ENCODE measurements at places on chromosomes 5 and 9.

DNA sequence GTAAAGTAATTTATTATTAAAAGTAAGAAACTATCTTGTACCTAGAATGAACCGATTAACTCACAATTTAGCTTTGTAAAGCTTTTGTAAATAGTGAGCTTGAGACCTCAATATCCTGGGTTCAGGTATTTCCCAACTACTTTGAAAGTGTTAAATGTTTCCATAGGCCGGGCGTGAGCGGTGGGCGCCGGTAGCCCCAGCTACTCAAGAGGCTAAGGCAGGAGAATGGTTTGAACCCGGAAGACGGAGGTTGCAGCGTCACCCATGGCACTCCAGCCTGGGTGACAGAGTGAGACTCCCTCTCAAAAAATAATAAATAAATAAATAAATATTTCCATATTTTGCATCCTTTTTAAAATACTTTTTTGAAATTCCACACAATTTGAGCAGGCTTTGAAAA, 1.5 kb upstream of the ANKH start:
- no peak for DNase-seq

DNA sequence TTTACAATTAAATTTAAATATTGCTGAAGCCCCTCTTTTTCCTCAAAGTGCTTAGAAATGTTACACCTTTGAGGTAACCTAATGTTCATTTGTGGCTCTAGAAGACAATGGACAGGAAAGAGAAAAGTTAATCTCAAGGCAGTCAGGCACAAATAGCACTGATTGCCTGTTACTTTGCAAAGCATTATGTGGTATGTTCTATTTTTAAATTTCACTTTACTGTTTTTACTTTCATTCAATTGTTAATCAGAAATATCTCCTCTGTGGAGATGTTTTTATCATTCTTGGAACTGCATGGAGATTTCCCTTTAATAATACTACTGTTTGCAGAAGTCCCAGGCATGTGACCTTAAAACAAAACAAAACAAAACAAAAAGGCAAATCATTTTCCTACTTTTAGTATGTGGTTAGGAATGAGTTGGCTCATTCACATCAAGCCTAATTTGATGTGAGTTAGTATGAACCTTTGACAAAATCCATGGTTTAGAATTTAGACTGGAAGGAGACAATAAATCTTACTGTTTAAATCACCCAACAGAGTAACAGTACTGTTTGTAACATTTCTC, 67.5 kb downstream of the CWC27 start:
- DNase-seq: no peak

DNA sequence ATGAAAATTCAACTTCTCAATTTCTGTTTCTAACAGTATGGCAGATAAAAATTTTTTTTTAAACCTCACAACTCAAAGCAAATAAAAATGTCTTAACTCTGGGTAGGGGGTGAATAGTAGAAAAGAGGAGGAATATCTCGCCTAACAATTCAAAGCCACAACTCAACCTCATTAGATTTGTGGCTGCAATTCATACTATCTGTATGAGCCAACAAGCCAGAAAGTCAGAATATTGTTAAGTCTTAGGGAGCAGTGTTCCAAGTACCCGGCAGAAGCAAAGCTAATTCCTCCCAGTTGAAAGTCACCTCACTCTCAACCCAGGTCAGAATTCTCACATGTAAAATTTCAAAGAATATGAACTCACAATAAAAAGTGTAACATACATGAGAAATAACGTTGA, 15.0 kb downstream of the PJA2 start:
- no peak for DNase-seq

DNA sequence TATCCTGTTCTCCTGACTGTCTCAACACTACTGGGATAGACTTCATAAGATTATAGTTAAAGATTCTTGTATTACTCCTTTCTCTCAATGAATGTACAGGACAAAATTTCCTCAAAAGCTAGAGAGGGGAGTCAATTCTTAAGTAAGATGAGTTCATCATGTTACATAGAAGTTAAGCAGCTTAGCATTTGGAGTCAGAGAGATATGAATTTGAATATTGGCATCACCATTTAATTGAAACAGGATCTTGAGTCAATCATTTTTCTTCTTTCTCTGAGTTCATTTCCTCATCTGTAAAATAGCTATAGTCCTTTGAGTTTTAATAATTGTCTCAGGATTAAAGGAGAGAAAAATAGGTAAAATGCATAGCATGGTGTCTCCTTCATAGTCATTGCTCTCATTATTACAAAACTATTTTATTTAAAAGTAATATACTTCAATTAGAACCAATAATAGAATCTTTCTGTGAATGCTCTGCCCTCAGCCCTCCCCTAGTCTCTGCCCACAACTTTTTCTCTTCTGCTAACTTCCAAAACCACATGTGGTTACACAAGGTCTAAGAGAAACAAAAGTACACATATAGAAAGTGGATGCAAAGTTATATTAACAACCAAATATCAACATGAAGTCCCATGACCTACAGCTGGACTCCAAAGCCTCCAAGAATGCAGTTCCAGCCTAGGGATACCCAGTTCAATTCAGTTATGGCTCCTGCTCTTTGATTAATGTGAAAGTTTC, 265.6 kb downstream of the TLE1 start:
- no peak for DNase-seq

DNA sequence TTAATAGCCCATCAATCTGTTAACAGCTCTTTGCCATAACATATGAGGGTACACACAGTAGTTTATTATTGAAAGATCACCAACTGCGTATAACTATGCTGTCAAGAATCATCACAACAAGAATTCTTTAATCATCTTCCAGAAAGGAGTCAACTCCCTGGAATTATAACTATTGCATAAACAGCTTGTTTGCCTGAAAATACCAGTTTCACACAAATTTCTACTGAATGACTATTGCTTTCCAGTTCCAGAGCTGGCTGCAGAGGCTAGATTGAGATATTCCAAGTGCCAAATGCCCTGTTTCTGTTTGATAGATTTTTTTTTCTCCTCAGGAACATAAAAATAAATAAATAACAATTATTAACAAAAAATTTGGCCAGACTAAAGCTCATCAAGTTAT, 444.7 kb downstream of the TLE1 start:
- no peak for DNase-seq

- DNase-seq: no peak
Measured at GRCh38 chr9:5920860-5921328, 30.2 kb downstream of the MLANA start.

DNA sequence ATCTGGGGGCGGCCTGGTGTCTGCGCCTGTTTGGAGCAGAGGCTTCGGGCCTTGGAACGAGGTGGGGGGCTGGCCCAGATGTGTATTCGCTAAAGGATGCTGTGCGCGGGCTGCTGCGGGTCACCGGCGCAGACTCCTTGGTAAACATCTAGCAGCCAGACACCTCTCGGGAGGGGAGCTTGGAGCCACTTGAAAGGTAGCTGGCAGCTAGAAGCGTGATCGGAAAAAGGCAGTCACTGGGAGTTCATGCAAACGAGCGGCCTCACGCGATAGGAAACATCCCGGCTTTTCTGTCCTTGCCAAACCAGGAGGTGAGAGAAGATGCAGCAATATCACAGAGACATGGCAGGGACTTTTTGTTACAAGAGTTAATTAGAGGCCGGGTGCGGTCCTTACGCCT, 8.1 kb downstream of the LAMC3 start:
- DNase-seq: no peak

GRCh38 chr9:70601000-70601951, 186.8 kb upstream of the KLF9 start:
- DNase-seq: peak; percentile 91

DNA sequence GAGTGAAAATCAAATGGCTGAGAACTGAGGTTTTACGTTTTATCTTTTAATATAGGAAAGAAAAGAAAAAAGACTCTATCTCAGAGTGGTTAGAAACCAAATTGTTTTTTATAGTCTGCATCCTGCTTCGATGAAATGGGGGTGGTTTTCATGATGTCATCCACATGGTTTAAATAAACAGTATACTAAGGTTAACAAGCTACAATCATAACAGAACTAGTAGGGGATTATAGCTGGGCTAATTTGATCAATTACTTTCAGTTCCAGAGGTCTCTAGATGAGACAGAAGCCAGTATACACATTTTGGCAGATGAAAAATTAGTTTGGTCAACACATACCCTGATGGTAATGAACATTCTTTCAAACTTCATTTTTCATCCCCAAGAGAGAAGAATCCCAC, 106.3 kb upstream of the SNX2 start:
- DNase-seq: no peak

DNA sequence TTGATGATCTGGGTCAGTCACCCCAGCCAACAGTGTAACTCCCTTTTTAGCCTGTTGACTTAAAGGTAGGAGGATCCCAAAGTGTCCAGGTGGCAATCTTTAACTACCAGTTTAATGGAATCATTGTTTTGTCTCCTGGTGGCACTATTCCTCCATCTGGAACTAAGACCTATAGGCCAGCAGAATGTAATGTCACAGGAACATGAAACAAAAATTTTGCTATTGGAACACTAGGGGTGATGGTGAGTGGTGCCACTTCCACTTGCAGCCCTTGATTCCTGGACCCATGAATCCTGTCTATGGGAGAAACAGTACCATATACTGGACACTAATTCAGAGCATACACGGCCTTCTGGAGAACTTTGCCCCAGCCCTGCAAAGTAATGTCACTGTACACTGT, 219.5 kb upstream of the RASA1 start:
- no peak for DNase-seq

GRCh38 chr5:32489791-32490562, 45.4 kb upstream of the ZFR start:
- peak; percentile 42 for DNase-seq

DNA sequence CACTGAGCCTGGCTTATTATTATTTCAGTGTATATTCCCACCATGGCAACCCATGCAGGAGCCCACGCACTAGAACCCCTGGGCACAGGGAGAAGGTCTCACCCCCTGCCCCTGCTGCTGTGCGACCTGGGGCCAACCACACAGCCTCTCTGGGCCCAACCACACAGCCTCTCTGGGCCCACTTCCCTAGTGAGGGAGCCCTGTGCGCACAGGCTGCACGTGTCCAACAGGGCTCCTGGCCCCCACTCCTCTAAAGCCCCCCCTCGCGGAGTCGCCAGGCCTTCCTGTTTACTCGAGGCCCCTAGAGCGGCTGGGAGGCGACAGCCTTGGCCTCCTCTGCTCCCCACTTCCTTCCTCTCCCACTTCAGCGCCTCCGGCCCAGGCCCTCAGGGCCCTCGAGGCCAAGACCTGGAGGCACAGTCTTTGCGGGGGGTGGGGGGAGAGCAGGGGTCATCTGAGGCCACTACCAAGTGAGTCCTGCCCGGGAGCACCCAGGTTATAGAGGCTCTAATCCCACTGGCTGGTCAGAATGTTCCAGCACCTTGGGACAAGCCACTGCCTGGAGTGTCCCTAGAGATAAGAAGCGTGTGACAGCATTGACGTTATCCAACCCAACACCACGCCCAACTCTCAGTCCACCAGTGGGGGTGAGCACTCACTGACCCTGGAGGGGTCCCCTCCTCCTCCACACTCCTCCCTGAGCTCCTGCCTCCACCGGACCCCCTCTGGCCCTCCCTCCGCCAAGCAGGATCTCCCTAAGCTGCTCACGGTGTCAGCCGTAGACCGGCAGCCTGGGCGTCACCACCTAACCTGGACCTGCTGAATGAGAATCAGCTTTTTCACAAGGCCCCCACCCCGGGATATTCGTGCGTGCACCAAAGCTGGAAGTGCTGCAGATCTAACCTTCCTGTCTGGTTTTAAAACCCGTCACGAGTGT, 7.9 kb upstream of the ENG start:
- DNase-seq: peak; percentile 54

- no peak for DNase-seq
Measured at GRCh38 chr5:76546497-76547102, 76.6 kb downstream of the F2RL2 start.

DNA sequence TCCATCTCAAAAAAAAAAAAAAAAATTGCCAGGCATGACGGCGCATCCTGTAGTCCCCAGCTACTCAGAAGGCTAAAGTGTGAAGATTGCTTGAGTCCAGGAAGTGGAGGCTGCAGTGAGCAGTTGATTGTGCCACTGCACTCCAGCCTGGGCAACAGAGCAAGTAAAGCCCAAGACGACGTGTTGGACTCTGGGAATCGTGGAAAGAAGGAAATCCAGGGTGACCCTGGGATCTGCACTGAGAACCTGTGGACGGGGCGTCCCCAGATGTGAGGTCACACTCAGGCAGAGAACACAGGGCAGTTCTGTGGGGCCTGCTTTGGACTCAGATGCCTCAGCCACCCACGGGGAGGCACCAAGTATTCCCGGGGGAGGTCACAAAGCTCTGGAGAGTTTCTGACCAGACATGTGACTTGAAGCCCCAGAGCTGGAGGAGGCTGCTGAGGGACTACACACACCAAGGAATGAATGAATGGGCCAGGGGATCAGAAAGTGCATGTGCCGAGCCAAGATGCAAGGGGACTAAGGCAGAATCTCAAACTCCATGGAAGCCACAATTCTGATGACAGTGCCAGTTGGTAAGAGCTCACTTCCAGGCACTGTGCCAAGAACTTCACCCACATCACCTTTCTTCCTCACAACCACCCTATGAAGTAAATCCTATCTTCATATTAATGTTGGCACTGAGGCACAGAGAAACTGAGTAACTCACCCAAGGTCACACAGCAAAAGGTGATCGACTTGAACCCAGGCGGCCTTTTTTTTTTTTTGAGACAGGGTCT, 12.9 kb downstream of the DYNC2I2 start:
- DNase-seq: no peak

GRCh38 chr9:131773911-131774379, 34.1 kb upstream of the RAPGEF1 start:
- DNase-seq: peak; percentile 11

DNA sequence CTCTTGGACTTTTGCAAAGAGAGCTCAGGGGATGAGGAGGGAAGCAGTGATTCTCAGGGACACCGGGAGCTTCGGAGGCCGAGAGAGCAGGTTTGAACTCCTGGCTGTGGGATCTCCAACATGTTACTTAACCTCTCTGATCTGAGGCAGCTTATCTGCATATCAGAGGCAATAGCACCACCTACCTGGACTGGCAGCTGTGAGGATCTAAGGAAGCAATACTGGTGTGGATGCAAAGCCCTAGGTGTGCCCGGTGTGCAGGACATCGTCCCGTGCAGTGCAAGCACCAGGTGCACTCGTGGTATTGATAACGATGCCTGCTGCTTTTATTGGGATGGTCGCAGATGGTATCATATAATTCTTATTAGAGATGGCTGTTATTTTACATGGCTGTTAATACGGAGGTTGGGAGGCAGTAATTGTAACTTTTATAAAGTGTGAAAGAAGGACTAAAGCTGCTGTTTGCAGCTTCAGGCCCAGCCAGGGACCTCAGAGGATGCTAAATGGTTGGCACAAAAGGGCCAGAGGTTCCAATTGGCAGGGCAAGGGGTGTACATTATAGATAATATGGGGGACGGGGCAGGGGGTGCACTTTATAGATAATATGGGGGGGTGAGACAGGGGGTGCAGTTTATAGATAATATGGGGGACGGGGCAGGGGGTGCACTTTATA, 14.9 kb downstream of the COL5A1 start:
- DNase-seq: no peak

- no peak for DNase-seq
Measured at GRCh38 chr5:150625164-150625535, 15.3 kb upstream of the SYNPO start.

- DNase-seq: no peak
Measured at GRCh38 chr5:88666761-88667495, 216.1 kb downstream of the MEF2C start.

All from head of caudate nucleus (tissue), 42 donors.